ENCODE measurements at places on chromosomes 6 and 20.

DNA sequence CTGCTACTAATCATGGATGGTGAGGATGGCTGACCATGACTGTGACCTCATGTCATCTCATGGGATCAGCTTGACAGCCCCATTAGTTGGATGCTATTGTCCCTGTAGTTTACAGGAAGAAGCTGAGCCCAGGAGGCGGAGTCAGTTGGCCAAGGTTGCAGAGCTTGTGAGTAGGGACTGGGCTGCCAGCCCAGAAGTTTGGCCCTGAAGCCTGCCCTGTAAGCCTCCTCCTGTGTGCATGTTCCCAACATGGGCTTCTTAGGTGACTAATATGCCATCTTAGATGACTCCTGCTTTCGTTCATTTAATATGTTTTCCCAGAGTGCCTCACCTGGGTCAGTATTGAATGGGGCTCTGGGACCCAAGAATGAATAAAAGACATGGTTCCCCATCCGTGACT, 6.9 kb downstream of the EDN3 start:
- DNase-seq = no peak

DNA sequence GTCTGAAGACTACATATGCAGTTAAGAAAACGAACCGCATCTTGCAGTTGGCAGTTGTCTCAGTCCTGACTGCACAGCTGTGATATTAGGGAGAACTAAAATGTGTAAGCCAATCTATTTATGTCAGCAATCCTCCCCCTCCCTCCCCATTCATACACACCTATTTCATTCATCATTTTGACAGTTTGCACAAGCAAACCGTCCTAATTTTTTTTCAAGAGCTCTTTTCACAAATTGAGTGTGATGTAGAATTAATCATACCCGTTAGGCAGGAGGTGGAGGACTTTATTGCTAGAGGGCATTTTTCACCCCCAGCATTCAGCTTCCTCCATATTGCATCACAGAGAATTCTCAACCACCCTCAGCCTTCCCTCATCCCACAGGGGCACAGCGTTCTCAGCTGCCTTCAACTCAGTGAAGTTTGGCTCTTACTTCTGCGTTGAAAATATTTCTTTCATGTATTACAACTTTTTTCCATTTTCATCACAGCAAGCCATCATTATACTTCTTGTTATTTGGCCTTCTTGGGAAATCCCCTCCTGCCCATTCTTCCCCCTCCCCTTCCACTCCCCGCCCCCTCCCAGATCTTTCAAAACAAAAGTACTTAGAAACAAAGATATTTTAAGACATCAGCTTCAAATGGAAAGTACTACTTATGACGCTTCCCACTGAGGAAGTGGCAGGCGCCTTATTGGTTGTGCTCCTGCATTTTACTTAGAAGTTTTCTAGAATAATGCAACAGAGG, 37.5 kb downstream of the NOX3 start:
- DNase-seq = peak; percentile 54

DNA sequence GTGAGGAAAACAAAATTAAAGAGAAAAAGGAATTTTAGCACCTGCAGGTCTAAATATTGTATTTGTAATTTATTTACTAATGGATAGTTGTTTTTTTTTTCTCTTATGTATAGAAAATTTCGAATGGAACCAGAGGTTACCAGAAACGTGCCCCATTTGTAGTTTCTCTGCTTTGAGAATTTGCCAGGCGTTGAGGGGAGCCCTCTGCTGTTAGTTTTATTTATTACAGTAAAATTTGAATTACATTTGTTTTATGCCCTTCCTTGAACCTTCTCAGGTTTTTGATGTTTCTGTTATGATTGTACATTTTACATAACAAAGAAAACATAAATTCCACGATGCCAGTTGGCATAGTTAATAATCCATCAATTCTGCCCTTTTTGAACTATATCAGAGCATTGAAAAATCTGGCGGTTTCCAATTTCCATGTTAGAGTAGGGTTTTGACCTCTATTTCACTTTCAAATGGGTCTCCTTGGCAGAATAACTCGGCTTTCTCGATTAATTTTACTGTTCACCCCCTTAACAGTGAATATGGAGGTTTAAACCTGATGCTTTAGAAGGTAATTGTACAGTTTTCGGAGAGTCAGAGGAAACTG, 35.1 kb upstream of the RFPL4B start:
- DNase-seq = no peak

DNA sequence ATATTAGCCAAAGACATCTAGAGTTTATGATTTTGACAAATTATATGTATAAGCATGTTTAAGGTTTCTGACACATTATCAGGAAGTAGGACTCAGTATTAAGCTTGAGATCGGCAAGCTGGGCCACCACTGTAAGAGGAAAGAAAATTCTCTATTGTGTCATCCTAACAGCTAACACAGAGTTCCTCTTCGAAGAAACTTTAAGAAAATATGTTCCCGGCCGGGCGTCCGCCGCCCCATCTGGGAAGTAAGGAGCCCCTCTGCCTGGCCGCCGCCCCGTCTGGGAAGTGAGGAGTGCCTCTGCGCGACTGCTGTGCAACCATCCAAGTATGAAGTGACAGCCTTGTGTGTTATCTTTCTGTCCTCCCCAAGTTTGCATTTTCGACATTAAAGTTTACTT, 23.0 kb downstream of the USP49 start:
- DNase-seq = no peak

DNA sequence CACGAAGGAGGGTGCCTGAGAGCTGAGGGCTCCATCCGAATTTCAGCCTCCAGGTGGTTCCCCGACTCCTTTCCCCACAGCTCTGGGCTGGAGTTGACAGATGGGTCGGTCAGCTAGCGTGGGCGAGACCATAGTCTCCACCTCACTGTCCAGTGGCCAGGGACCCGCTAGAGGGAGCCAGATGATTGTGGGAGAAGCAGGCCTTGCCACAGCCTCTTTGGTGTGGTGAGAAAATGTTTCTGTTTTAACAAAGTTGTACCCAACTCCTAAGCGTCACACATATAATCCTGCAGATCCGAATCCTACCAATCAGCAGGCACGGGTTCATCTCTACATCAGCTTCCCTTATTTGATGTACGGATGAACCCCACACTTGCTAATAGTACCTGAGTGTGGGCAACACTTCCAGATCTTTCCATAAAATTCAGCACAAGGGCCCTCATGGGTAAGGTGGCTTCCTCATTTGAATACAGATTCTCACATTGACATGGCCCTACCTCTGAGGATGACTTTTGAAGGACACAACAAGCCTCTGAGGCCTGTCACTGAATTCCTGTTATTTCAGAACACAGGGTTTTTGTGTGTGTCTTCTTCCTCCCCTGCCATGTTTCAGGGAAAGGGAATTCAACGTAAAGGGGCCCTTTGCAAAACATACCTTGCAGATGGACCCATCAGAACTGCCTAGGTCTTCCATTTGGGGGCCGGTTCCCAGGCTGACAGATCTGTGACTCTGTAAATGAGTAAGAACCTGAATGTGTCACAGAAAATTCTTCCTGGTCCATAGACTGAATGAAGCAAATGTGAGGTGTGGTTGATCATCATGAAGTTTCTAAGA, 103.2 kb upstream of the DUSP22 start:
- peak; percentile 67 for DNase-seq

DNA sequence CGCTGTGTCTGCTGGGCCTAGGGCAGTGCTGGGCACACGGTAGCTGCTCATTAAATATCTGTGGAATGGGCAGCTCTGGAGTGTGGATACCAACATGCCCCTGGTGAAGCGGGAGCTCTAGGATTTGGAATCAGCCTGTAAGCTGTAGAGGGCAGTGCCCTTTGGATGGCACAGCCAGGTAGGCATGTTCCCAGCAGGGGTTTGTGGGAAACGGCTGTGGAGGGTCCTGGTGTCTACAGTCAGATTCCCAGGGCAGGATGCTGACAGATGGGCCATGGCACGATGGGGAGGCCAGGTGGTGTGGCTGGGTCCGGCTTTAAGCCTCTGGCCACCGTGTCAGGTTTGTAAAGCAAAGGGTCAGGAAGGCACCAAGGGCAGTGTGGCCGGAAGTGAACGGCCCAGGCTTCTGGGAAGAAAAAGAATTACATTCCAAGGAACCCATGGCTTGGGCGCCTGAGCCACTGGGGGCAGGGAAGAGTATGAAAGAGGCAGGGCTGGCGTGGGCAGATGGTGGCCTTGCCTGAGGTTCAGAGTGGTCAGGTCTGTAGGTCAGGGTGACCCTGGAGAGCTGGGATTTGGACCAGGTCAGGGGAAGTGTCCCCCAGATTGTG, 44.8 kb downstream of the UBE2V1 start:
- DNase-seq = no peak

DNA sequence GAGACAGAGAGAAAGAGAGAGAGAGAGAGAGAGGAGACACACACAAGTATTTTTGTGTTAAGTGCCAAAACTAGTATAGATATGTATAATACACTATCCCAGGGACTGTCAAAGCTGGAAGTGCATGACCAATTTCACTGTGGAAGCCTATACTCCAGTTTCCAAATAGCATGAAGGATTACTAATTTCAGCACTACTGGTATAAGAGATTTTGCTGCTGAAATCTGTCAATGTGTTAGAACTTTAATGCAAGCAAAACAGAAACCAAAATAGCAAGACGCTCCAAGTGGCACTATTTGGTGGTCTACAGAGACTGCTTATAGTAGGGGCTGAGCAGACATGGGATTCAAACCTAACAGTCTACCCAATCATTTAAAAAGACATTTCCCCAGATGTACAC, 284.8 kb downstream of the BTBD9 start:
- no peak for DNase-seq

GRCh38 chr20:3312940-3313682, 74.1 kb upstream of the SLC4A11 start:
- no peak for DNase-seq

DNA sequence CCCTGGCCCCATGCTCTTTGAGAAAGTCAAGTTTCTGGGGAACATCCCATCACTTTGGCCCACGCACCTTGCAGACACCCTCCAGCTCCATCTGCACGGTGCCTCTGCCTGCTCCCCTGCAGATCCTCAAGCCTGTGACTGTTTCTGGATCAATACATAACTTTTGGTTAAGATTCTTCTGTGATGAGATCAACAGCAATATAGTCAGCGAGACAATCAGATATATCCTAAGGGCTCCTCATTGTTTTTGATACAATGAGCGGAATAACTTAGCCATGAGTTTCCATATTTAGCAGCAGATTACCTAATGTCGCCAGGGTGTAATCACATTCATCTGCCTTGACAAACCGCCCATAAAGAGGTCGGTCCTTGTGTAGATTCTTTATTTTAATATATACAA, 109.3 kb upstream of the MTHFD1L start:
- no peak for DNase-seq

- DNase-seq = no peak
Observed at GRCh38 chr6:163804991-163805390, 390.5 kb downstream of the QKI start.

GRCh38 chr20:50251992-50252511, 61.4 kb downstream of the CEBPB start:
- DNase-seq = no peak

DNA sequence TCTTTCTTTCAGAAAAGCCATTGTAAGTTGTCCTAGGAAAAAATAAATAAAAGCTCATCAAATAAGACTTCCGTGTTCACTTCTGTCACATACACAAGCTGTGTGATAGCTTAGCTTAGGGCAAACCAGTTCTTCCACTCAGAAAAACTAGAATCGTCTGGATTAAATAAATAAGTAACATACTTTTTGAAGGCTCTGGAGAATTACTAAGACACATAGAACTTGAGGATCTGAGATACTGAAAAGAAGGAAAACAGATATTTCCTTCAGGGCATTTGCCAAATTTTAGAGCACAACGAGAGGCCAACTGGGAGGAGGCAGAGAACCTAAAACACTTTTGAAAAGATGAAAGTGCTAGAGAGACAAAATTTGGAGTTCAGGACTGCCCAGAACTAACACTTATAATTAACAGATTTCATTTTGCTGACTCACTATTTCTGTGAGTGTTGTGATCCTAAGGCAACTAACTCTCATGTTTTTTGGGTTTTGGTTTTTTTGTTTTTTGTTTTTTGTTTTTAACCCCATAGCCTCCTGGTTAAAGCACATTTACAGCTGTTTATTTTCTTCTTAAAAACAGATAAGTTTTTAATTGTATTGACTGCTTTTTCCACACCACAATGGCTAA, 38.7 kb upstream of the THEMIS start:
- no peak for DNase-seq

- no peak for DNase-seq
Observed at GRCh38 chr6:149065658-149066556, 251.6 kb upstream of the TAB2 start.

DNA sequence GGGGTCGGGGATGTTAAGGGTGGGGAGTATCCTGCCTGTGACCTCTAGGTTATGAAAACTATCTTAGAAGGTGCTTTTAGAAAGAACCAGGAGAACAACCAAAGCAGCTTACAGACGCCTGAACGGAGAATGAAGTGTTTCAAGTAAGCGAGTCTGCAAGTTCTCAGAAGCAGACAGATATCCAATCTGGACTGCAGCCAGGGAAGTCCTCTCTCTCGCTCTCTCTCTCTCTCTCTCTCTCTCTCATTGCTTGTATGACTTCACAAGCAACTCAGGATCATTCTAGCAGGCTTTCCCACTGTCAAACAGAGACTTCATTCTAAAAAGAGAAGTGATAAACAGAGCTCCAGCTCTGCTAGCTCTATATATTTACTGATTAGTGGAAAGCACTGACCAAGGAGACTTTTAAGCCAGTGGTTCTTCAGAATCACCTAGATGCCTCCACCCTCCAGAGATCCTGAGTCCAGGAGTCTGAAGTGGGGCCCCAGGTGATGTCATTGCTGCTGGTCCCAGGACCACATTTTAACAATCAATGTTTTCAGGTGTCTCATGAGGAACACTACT, 6.0 kb downstream of the TCF21 start:
- no peak for DNase-seq

DNA sequence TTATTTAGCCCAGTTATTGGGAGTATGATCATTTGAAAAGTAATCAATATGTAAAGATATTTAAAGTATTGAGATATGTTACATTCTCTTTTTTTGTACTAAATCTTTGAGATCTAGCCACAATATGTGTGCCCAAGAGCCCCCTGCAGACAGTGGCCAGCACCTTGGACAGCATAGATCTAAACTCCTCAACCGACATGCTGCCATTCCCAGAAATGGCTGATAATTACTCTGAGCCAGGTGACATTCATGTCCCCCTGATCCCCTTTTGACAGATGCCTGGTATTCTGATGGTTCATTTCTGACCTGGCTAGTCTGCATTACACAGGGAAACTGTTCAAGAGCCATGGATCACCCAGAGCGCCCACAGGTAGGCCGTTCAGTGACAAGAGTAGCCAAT, 177.1 kb downstream of the ZDHHC14 start:
- DNase-seq = no peak

- no peak for DNase-seq
Observed at GRCh38 chr6:47083586-47084047, 41.5 kb upstream of the ADGRF1 start.

- no peak for DNase-seq
Observed at GRCh38 chr20:60332523-60332922, 374.3 kb downstream of the CDH26 start.

- peak; percentile 18 for DNase-seq
Observed at GRCh38 chr6:28281288-28282064, at the start of gene PGBD1. Gene PGBD1 (plus strand): TSS chr6:28281572. CDS start chr6:28283814, 2,242 bp downstream.

GRCh38 chr6:166648846-166649245, 21.8 kb upstream of the RPS6KA2 start:
- no peak for DNase-seq

- DNase-seq = no peak
Observed at GRCh38 chr6:65229825-65230224, 477.2 kb downstream of the EYS start.

- no peak for DNase-seq
Observed at GRCh38 chr6:167565884-167566599, 241.2 kb downstream of the TTLL2 start.

All from activated T-helper 9 cell treated with anti-CD3 and anti-CD28 coated beads, Interleukin-2, amount 50 U/mL, for 16 hours (primary cell).